Amygdala (tissue), 56 donors: ENCODE measurements at places on chromosomes 12 and 14.

DNA sequence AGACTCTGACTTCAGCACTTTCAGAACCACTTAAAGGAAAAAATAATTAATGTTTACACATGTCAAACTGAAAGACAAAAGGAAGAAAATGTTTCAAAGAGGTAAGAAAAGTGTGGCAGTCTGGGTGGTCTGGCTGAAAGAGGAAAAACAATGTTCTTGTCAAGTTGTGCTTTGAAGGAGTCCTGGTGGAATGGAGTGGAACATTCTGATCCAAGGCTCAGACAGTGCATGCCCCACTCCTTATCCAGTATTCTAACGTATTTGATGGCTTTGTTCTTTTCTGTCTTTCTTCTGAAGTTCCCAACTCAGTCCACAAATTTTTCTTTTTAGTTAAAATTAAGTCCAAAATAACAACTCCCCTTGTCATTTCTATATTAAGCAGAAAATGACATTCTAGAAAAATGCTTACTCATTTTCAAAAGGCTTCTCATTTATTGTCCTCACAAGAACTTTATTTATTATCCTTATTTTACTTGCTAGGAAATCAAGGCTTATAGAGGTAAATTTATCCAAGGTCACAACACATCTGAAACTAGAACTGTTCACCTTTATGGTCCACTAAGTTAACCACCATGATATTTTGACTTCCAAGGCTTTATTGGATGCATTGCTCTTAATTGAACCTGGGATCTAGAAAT lies 121.7 kb upstream of the NAP1L1 start:
- DNase-seq = no peak

- no peak for DNase-seq
These were observed 210.4 kb upstream of the NUDT4 start for GRCh38 chr12:93167331-93167730.

DNA sequence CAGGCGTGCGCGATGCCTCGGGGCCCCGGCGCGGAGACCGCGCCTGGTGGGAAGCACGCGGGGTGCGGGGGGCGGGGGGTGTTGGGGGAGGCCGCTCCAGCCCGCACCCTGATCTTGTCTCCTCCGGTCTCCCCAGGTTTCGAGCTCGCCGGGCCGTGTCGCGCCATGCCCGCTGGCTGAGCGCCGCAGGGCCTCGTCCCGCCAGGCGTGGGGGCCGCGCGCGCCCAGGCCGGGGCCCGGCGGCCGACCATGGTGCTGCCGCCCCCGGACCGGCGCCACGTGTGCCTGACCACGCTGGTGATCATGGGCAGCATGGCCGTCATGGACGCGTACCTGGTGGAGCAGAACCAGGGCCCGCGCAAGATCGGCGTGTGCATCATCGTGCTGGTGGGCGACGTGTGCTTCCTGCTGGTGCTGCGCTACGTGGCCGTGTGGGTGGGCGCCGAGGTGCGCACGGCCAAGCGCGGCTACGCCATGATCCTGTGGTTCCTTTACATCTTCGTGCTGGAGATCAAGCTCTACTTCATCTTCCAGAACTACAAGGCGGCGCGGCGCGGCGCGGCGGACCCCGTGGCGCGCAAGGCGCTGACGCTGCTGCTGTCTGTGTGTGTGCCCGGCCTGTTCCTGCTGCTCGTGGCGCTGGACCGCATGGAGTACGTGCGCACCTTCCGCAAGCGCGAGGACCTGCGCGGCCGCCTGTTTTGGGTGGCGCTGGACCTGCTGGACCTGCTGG lies 2.4 kb downstream of the TMEM121 start:
- no peak for DNase-seq

- no peak for DNase-seq
These were observed 84.4 kb downstream of the VWF start for GRCh38 chr12:6039894-6040601.

GRCh38 chr12:59672273-59672672 lies 76.4 kb downstream of the SLC16A7 start:
- no peak for DNase-seq

DNA sequence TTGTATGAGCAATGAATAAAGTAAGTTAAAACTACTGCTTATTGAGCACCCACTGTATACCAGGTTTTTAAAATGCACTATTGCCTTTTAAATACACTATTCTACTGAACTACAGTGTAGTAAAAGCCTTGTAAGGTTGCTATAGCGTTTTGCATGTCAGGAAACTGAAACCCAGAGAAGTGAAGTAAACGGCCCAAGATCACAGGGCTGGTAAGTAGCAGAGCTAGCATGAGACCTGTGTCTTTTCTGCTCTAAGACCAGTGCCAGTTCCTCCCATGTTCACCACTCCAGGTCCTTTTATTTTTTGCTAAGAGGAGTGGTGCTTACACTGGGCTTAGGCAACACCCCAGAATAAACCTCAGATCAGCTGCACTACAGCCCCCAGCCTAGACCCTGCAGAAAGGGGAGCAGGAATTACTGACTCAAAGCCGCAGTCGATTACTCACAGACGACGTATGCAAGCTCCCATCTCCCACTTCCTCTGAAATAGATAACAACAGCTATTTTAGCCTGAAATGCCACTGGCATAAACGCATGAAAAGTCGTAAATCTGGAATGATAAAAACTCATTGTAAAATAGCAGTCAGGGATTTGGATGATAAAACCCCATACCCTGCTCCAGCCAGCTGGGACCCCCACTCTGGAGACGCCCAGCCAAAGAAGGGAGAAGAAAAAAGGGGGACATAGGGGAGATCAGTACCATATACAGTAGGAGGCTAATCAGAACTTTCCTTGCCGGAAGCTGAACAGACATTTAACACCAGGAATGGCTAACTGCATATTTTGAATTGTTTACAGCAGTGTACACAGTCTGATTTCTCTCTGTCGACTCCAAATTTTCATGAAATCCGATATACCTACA lies 108.3 kb downstream of the NUAK1 start:
- DNase-seq = no peak

GRCh38 chr12:92543359-92543758 lies 159.4 kb upstream of the PLEKHG7 start:
- no peak for DNase-seq

DNA sequence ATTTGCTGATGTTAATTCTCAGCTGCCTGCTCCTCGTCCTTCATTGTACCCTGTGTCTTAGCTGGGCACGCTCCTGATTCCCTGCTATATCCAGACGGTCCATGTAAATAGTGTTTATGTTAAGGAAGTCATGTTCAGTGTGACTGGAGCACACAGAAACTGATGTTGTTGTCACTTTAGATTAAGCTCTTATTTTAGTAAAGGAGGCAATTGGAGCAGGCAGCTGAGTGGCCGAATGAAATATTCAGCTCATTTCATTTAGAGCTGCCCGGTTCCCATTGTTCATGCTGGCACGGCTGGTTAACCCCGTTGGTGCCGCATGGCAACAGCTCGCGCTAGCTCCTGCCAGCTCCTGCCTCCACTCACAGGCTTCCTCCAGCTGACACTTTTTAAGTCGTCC lies 446.8 kb upstream of the SOX5 start:
- DNase-seq = peak; percentile 4

DNA sequence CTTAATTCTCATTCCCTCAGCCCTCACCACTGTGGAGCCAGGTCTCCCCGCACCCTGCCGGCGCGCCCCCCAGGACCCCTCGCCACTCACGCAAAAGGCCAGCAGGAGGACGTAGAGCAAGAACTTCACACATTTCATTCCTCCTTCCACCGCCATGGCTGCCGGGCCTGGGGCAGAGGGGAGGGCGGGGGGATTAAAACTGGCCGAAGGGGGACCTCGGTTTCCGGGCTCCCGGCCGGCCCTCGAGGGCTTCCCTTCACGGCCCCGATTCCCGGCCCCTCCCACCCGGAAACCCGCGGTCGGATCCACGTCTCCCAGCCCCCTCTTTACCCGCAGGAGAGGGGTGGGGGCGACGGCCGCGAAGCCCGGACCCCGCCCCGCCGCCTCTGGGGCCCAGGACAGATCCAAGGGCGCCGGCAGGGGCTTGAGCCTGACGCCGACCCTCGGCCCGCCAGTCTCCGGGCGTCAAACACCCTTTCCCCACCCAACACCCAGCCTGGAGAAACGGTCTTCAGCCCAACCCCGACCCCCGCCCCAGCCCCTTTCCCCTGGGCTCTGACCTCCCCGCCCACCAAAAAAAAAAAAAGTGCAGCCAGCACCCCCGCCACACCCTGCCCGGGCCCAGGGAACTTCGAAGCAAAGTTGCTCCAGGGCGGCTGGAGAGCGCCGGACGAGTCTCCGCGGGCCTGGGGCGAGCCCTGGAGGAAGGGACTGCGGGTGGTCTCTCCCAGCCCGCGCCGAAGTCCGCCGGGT lies 447 bp downstream of the CD63 start:
- DNase-seq = peak; percentile 61

DNA sequence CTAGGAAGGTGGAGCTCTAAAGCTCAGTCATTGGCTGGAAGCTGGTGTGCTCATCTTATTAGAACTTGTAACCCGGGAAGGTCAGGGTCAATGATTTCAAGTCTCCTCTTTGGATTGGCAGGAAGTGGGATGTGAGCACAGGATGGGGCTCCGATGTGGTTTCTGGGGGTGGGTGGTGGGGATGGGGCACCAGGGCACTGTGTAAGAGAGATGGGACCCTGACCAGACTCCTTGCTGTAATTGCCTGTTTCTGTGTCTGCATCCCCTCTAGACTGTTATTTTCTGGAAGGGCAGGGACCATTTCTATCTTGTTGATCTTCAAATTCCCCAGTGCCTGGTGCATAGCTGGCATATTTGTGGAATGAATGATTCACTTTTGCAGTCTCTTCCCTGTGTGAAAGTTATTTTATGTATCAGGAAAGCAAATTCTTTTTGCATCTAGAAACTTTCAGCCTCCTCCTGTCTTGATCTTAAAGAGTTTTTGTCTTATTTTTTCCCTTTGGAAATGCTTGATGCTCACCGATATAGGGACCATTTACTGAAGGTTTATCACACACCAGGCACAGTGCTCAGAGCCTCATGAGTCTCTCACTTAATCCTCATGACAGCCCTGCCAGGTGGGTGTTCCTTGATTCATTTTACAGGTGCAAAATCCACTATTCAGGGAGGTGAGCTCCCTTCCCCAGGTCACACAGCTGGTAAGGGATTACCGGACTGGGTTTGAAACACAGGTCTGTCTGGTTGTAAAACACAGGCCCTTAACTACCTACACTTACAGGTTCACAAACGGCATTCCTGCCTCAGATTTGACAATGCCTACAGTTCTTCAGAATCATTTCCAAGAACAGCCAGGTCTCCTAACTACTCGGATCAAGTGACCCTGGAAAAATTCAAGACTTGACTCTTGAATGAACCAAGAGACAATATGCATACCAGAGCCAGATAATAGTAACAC lies 86.9 kb upstream of the IGF1 start:
- no peak for DNase-seq

DNA sequence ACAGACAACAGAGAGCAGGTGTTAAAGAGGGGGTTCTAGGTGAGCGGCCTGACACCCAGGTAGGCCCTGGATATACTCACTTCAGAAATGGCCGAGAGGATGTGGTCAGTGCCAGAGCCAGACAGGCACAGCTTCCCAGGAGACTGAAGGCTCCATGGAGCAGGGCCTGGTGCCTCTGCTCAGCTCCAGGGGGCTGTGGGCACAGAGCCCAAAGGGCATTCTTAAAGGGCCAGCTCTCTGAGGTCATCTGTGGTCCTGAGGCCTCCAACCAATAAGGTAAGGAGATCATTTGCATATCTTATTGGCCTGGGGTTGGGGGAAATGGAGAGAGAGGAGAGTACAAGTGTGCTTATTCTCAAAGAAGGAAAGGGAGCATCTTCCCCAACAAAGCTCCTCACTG lies 9.7 kb upstream of the PCK2 start:
- DNase-seq = no peak

DNA sequence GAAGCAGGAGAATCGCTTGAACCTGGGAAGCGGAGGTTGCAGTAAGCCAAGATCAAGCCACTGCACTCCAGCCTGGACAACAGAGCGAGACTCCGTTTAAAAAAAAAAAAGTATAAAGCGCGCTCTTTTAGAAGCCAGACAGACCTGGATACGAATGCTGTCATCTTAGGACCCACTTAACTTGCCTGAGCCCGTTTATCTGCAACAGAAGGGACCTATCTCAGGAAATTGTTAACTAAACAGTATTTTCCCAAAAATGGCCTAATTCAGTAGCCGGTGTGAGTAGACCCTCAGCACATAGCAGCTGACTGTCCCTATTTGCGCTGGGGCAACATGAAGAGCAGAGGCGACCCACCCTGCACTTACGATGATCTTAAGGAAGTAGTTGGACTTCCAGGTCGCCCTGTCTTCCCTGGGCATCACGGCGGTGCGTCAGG lies 529 bp downstream of the RPLP0 start:
- DNase-seq = no peak
